ENCODE measurements at places on chromosomes 5 and 9.

- no peak for DNase-seq
These were observed 196.2 kb upstream of the ELL2 start for GRCh38 chr5:96157841-96158291.

GRCh38 chr9:121344184-121344583 lies 25.9 kb downstream of the STOM start:
- no peak for DNase-seq

- no peak for DNase-seq
These were observed 334.4 kb downstream of the GADD45G start for GRCh38 chr9:89939181-89939580.

DNA sequence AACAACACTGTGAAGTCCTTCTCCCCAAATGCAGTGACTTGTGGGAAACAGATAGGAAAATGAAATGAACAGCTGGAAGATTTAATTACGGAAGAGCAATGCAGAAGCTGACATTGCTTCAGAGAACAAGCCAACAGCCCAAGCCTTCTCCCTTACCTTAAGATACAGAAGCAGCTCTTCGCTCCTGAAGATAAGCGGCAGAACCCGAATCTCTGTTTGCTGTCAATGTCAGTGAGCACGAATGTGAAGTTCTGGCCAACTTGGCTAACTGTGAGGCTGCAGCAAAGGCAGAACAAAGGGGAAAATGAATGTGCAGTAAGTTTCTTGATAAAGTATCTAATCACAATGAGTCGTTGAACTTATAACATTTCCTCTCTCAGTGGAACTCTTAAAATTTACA lies 172.4 kb downstream of the DENND1A start:
- no peak for DNase-seq

GRCh38 chr5:115557667-115558387 lies 13.3 kb upstream of the FEM1C start:
- no peak for DNase-seq
